Stimulated activated CD4-positive, alpha-beta T cell treated with anti-CD3 and anti-CD28 coated beads, Interleukin-12 subunit alpha, Interleukin-12 subunit beta, amount 100 ng/mL, for 24 hours (primary cell): ENCODE measurements at places on chromosomes 3 and 15.

GRCh38 chr15:22845289-22845900 lies 6.9 kb downstream of the NIPA2 start:
- DNase-seq = no peak

DNA sequence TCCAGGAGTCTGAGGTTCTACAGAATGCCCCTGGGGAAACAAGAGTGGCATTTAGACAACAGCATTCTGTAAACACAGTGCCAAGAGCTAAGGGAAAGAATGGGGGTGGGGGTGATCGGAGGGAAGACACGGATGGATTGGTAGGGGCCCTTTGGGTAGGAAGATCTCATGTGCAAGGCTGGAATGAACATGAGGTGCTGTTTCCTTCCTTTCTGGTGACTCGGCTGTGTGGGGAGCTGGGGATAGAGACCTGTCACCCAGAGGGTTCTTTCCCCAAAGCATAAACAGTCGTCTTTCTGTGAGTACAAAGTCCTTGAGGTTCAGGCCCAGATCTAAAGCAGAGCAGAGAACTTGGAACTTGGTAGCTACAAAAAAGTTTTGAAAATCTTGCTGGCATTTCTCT lies 11.7 kb downstream of the TPM1 start:
- no peak for DNase-seq

- DNase-seq = peak; percentile 63
These were observed 6.8 kb downstream of the BCL6 start for GRCh38 chr3:187738331-187739093.

- no peak for DNase-seq
These were observed 11.5 kb downstream of the CCDC80 start for GRCh38 chr3:112629425-112629824.

- DNase-seq = no peak
These were observed 88.8 kb downstream of the IGSF11 start for GRCh38 chr3:118945834-118946233.

- no peak for DNase-seq
These were observed 245.7 kb downstream of the ZIC1 start for GRCh38 chr3:147654827-147655226.

DNA sequence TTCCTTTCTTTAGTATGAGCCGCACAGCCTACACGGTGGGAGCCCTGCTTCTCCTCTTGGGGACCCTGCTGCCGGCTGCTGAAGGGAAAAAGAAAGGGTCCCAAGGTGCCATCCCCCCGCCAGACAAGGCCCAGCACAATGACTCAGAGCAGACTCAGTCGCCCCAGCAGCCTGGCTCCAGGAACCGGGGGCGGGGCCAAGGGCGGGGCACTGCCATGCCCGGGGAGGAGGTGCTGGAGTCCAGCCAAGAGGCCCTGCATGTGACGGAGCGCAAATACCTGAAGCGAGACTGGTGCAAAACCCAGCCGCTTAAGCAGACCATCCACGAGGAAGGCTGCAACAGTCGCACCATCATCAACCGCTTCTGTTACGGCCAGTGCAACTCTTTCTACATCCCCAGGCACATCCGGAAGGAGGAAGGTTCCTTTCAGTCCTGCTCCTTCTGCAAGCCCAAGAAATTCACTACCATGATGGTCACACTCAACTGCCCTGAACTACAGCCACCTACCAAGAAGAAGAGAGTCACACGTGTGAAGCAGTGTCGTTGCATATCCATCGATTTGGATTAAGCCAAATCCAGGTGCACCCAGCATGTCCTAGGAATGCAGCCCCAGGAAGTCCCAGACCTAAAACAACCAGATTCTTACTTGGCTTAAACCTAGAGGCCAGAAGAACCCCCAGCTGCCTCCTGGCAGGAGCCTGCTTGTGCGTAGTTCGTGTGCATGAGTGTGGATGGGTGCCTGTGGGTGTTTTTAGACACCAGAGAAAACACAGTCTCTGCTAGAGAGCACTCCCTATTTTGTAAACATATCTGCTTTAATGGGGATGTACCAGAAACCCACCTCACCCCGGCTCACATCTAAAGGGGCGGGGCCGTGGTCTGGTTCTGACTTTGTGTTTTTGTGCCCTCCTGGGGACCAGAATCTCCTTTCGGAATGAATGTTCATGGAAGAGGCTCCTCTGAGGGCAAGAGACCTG lies 13.2 kb downstream of the GREM1 start:
- DNase-seq = no peak

DNA sequence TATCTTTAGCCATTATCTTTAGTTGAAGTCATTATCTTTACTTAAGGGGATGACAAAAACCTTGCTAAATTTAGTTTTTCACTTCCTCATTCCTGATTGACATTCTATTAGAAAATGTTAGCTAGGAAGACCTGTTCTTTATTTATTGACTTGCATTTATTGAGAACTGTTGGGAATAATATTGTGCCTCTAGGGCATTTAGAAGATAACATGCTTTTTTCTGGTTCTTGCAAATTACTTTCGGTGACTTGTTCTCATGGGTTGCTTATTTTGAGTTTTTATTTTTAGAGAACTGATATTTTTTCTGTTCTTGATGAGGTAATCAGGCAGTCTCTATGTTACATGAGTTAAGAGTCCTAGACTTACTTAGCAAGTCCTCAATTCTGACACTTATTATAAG lies 48.3 kb upstream of the CTDSPL start:
- DNase-seq = no peak

DNA sequence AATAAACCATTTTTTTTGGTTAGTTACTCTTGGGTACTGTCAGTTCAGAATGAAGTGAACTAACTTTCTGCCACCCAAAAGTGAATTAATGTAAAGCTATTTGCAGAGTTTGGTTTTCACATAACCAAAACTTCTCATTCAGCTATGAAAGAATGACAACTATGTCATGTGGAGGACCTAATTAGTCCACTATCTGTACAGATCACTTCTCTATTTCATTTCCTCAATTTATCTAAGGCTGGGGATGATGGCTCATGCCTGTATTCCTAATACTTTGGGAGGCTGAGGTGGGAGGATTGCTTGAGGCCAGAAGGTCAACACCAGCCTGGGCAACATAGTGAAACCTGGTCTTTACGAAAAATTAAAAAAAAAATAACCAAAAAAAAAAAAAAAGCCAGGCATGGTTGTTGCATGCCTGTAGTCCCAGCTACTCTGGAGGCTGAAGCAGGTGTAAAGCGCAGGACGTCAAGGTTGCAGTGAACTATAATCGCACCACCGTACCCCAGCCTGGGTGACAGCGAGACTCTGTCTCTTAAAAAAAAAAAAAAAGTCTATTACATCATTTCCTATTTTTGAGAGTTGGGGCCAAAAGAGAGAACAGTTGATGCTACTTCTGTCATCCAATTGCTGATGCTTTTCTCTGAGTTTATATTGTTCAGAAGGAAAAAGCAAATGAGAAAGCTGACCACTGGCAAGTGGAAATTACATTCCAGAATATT lies 8.7 kb downstream of the HYPK start:
- DNase-seq = no peak

GRCh38 chr3:70464876-70465275 lies 152.4 kb upstream of the MDFIC2 start:
- no peak for DNase-seq

GRCh38 chr3:158882445-158882844 lies 80.6 kb downstream of the MFSD1 start:
- no peak for DNase-seq

GRCh38 chr15:73367624-73368300 lies 996 bp downstream of the HCN4 start:
- no peak for DNase-seq

DNA sequence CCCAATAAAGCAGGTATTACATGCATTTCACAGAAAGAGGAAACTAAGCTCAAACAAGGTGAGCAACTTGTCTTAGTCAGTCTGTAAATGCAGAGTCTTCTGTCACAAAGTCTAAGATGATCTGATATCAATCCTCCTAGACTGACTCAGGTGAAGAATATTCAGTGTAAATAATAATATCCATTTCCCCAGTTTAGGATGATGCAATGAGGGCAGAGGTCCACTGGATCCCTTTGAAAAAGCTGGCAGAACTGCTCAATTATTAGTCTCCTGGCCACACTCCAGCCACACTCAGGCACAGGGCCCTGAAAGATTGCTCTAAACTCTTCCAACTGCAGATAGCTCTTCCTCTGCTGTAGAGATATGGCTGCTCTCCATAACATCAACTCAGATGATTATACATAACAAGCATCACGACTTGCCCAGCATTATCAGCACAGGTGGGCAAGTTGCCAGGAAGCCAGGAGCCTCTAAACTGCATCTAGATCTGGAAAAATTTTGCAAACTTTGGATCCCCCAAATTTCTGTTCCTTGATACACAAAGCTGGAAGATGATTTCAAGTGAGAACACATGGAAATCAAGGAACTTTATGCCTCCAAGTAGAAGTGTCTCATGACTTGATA lies 129.8 kb upstream of the CPNE4 start:
- DNase-seq = no peak

- no peak for DNase-seq
These were observed 23.2 kb downstream of the FBLN2 start for GRCh38 chr3:13571831-13572750.

- DNase-seq = no peak
These were observed 25.4 kb downstream of the COMMD2 start for GRCh38 chr3:149726716-149727407.

DNA sequence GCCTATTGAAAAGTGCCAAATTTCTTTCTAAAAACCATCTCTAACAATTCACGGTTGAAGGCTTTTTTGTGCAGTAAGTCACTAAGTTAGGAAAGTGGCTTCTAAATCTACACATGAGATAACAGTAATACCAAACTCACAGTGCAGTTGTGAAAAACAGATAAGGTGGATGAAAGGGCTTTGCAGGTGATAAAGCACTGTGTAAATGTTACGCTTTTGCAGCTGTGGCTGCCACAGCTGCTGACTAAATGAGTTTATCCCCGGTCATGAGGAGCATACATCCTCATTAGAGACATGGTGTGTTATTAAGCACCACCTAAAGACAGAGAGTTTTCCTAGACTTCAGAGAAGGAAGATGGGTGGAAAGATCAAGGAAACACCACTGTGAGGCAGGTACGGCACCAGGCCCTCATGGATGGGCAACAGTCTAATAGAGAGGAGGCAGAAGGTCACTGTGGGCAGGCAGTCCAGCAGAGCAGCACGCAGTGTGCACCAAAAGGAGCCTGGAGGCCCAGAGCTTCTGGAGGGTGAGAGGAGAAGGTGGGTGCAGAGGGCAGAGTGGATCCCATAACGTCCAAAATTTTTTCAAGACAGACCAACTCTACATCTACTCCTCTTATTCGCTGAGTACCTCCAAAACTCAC lies 68.5 kb downstream of the FMN1 start:
- no peak for DNase-seq

DNA sequence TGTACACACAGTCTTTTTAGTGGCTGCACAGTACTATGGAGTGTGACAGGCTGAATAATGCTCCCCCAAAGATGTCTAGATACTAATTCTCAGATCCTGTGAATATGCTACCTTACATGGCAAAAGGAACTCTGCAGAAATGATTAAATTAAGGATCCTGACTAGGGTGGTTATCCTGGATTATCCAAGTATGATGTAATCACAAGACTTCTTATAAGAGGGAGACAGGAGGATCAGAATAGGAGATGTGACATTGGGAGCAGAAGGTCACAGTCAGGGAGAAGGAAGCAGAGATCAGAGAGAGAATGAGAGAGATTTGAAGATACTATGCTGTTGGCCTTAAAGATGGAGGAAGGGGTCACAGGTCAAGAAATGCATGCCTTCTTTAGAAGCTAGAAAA lies 34.5 kb downstream of the GABPB1 start:
- no peak for DNase-seq

- DNase-seq = no peak
These were observed 36.1 kb upstream of the EPHB3 start for GRCh38 chr3:184525337-184526087.

DNA sequence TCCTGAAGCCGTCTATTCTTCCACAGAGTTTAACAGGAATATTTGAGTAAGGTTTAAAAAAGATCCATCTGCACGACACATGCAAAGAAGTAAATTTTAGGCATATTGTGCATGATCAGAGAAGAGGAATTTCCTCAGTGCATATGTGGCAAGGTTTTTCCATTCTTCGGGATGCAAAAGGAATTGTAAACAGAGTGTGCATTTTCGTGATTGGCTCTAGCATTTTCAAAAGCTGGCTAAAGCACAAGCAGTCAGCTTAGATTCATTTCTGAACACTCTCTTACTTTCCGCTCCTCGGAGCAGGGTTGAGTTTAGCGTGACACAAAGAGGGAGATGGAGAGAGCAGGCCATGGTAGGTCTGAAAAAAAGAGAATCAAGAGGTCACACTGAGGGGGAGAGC lies 128.2 kb downstream of the ADAMTS9 start:
- DNase-seq = no peak

GRCh38 chr3:42654331-42655201 lies 1.1 kb downstream of the ZBTB47 start:
- no peak for DNase-seq

DNA sequence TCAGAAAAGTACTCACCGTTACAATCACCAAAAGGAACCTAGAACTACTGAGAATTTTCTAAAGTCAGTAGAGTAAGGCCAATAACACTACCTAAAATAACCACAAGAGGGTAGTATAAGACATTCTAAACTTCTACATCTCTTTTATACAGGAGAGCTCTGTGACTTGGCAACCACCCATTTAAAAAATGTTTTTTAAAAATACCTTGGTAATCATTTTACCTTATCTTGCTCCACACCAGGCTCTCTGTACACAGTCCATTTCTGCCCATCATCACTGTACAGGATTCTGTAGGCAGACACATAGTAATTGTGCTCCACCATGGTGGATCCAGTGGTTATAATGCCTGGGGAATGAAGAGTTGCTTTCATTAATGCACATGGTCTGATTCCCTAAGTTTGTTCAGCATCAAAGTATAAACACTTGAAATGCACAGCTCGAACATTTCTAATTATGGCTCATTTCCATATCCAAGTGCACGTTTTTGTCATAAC lies 54.5 kb downstream of the ST3GAL6 start:
- DNase-seq = no peak

- no peak for DNase-seq
These were observed 173.4 kb downstream of the WNT5A start for GRCh38 chr3:55313666-55314065.

DNA sequence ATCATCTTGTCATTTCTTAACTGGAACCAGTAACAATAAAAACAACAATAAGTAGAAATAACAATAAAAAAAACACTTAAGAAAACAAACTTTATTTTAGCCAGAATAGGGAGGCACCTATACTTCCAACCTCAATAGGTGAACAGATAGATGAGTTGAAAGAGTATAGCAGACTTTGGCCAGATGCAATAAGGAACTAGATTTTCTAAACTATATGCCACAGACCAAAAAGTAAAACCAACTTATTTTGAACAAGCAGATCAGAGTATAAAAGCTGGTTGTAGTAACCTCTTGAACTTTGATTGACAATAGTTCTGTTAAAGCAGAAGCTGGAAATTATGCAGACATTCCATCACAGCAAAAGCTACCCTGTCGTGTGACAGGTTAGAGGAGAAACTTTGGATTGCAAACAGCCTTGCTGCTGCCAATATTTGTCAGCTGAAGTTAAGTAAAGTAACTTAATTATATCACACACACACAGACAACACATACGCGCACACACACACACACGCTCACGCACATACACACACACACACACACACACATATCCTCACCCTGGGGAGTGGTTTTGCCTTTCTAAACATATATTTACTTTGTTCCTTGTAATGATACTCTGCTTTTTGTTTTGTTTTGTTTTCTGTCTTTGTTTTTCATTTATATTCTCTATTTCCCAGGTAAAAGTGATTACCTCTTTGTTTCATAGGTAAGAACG lies 903.6 kb downstream of the VGLL3 start:
- DNase-seq = no peak

GRCh38 chr3:72673011-72673771 lies 175.1 kb downstream of the SHQ1 start:
- DNase-seq = no peak

- DNase-seq = no peak
These were observed 56.0 kb upstream of the KCNMB2 start for GRCh38 chr3:178480274-178480673.

- no peak for DNase-seq
These were observed 2.0 kb downstream of the TM2D3 start for GRCh38 chr15:101650145-101650544.
